ENCODE measurements at places on chromosomes 4 and X. TPM values are rescaled to one million over a fixed set of nuclear protein-coding genes. Genes with fewer than 3 reads are reported as not detected.

Gene MAGED4
- polyA plus RNA-seq: 56.6 TPM

Gene DDX53
- not detected for polyA plus RNA-seq

Gene ADH1C
- polyA plus RNA-seq: 143 TPM

Gene CYSLTR1
- 3.3 TPM for polyA plus RNA-seq

Gene DSPP
- not detected for polyA plus RNA-seq

Gene APBB2
- polyA plus RNA-seq: 54.4 TPM

Gene CLDN22
- polyA plus RNA-seq: 0.32 TPM

Gene MAGEA8
- 0.24 TPM for polyA plus RNA-seq

Gene PI4K2B
- 17.5 TPM for polyA plus RNA-seq

Gene IBSP
- polyA plus RNA-seq: not detected

Gene TEX11
- 0.13 TPM for polyA plus RNA-seq
